ENCODE measurements at places on chromosomes 3 and 15.

DNA sequence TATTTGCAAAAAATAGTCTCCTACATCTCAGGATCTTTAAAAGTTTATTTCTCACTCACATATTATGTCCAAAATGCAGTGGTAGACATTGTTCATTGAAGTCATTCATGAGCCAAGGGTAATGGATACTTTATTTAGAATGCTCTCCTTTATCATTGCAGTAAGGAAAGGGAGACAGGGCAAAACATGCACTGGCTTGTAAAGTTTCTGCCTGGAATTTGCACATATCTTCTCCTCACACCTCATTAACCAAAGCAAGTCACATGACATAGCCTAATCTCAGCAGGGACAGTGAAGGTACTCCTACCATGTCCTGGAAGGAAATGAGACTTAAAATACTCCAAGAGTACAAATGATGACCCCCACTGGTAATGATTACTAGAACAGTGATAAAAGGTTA is 333.7 kb upstream of the EPHA3 start:
- no peak for DNase-seq

DNA sequence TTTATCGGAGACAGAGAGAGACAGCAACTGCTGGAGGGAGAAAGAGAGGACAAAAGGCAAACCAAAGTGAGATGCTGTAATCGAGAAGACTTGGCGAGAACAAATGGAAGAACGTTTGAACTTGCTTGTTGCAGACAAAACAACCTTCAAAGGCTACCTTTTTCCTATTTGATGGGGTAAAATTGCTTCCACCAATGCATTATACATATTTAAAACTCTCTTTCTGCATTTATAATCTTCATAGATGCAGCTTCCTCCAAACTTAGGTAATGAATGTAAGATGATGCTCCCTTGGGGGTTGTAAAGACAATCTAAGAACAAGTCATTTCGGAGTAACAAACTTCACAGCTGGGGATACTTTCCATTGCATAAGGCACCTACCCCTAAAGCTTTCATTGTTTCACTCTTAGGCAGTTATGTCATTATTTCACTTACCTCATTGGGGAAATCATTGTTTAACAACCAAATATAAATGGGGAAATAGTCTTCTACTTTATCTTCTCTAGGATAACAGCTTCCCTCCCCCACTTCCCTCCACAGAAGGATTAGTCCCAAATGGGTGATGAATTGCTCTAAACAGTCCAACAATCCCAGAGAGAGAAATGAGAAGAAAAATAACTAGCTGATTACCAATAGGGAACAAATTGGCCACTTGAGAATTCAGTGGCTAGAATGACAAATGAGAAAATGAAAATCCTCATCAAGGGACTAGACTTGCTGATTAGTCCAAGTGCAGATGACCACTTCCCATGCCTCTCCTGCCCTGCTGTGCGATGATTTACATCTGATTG is 269.8 kb upstream of the ADAMTS9 start:
- no peak for DNase-seq

- DNase-seq, result no peak
Observed at GRCh38 chr3:184771301-184772127, 40.5 kb upstream of the VPS8 start.

DNA sequence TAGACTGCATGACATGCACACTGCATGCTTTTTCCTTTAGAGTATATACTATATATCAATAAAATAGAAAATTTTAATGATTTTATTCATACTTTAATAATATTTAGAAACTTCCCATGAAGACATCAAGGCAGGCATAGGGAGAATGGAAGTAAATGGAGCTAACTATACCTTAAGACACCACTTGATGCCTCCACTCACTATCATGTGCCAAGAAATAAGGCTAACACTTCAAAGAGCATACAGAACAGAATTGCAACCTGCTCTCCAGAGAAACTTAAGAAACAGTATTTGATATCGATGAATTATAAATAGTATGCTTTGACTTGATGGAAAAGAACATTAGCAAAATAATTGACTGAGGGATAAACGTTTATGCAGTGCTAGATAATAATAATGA is 192.6 kb upstream of the MBNL1 start:
- DNase-seq, result no peak

GRCh38 chr3:11272906-11273574 is 843 bp downstream of the ATG7 start:
- no peak for DNase-seq

- DNase-seq, result peak; percentile 24
Observed at GRCh38 chr3:185959609-185960521, 22.1 kb upstream of the TRA2B start.

- DNase-seq, result no peak
Observed at GRCh38 chr3:101876142-101876541, 26.8 kb downstream of the NFKBIZ start.

GRCh38 chr3:170642882-170643601 is 57.2 kb upstream of the SLC7A14 start:
- no peak for DNase-seq

DNA sequence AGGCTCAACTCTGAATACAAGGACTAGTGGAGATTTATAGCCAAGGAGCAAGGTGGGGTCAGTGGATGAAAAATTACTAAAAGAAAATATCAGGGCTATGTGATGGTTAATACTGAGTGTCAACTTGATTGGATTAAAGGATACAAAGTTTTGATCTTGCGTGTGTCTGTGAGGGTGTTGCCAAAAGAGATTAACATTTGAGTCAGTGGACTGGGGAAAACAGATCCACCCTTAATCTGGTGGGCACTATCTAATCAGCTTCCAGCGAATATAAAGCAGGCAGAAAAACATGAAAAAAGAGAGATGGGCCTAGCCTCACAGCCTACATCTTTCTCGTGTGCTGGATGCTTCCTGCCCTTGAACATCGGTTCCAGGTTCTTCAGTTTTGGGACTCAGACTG is 14.4 kb upstream of the SENP7 start:
- DNase-seq, result no peak

DNA sequence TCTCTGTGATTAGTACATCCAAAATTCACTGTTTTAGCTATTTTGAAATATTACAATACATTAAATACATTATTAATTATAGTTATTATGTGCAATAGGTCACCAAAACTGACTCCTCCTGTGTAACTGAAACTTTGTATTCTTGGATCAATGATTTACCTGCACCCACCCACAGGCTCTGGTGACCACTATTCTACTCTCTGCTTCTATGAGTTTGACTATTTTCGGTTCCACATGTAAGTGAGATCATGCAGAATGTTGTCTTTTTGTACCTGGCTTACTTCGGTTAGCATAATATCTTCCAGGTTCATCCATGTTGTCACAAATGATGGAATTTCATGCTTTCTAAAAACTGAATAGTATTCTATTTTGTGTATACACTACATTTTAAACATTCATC is 43.8 kb downstream of the SLC2A2 start:
- no peak for DNase-seq

DNA sequence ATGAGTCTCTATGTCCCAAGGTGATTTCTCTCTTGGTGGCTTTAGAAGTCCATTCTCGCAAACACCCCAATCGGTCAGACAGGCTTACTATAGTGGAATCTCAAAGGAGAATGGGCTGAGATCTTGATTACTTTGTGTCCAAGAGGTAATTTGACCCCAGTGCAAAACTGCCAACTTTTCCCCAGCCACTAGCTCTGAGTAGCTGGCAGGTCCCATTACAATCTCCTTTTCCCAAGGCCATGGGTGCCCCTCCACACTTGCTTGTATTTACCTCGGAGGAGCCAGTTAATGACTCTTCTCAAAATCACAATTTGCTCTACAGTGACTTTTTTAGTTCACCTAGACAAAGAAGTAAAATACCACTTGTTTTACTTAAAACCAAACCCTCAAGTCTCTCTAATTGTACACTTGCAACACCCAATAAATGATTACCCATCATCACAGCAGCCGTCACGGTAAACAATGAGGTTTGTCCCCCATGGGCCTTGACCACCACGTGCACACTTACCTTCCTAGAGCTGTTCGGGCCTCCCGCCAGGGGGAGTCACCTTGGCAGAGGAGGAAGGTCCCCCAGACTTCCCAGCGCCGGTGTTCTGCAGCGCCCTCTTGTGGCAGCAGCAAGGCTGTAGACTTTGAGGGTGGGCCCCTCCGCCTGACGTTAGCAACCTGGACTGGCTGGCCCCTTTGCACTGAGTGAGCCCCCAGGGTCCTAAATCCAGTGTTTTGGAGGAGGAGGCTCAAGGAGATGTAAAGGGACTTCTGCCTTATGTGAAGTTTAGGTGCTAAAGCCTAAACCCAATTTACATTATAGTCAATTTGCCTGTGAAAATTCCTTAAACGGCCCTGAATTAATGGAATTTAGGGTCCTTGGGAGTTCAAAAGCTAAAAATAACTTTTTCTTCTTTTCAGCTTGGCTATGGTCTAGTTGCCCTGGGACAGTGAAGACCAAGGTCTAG is 18.7 kb upstream of the HDAC11 start:
- peak; percentile 86 for DNase-seq

DNA sequence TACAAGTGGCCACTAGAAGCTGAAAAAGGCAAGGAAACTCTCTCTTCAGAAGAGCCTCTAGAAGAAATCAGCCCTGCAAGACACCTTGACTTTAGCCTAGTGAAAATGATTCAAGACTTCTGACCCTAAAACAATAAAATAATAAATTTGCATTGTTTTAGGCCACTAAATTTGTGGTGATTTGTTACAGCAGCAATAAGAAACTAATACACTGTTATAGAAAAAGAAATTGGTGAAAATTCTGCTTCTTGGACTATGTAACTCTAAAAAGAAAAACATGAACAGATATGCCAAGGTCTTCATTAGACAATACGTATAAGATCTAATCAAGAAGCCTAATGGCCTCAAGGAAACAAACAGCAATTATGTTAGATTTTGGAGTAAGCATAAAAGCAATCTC is 36.1 kb downstream of the EXD1 start:
- DNase-seq, result no peak

DNA sequence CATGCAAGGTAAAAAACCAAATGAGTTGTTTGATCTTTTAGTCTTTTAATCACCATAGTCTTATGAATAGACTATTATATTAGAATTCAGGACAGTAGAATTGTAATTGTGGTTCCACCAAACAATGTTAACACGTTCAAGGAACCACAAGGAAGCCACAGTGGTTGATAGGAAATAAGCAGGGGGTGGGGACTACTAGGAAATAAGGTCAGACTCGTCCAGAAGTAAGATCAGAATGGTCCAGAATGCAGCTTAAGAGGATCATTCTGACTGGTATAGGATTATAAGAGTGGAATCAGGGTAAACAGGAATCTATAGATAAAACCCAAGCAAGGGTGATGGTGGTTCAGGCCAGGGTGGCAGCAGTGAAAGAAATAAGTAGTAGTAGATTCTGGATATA is 7.5 kb downstream of the MYNN start:
- DNase-seq, result no peak

DNA sequence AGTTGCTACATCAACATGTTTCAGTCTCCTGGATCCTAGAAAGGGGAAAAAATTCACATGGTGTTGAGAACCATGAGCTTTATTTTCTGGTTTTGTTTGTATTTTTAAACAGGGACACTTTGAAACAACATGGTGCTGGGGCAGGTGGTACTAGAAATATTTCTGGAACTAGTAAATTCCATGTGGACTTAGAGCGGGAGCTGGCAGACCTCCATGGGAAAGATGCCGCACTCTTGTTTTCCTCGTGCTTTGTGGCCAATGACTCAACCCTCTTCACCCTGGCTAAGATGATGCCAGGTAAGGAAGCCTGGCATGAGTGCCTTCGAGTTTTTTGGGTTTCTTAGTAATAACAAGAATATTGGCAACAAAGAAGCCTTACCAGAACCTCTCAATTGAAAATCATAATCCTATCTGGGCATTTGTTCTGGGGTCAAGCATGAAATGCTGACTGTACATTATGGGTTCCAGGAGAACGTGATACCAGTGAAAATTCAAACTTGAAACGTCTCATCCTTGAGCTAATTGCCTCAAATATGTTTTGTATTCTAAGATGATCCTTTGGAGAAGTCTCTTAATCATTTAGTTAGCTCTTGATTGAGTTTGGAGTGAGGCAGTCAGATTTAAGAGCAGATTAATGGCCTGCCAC is 7.9 kb downstream of the ALAS1 start:
- no peak for DNase-seq

GRCh38 chr15:100114571-100114970 is 227.2 kb downstream of the ADAMTS17 start:
- DNase-seq, result no peak
